ENCODE measurements at places on chromosomes 11 and 22. TPM values are rescaled to one million over a fixed set of nuclear protein-coding genes. Genes with fewer than 3 reads are reported as not detected.

SLC37A4 gene
- 7.8 TPM for total RNA-seq

COPB1 gene
- 263 TPM for total RNA-seq

KRTAP5-1 gene
- total RNA-seq = not detected

OR8G1 gene
- not detected for total RNA-seq

APOA4 gene
- total RNA-seq = not detected

MMP11 gene
- total RNA-seq = 5.2 TPM

CCDC73 gene
- total RNA-seq = not detected

ANO1 gene
- 16.4 TPM for total RNA-seq

WNT11 gene
- 0.26 TPM for total RNA-seq

RIBC2 gene
- 1.2 TPM for total RNA-seq

PATE1 gene
- not detected for total RNA-seq

C2CD3 gene
- total RNA-seq = 5.9 TPM

PKP3 gene
- 1.3 TPM for total RNA-seq

TMEM80 gene
- 7.9 TPM for total RNA-seq

F2 gene
- not detected for total RNA-seq

GAB4 gene
- total RNA-seq = not detected

DNAJB7 gene
- total RNA-seq = not detected

PKDREJ gene
- 0.06 TPM for total RNA-seq

WT1 gene
- total RNA-seq = not detected

ASCL2 gene
- not detected for total RNA-seq

CCDC15 gene
- 1.7 TPM for total RNA-seq

RPL27A gene
- total RNA-seq = 780 TPM

DUSP8 gene
- 0.40 TPM for total RNA-seq

PANX3 gene
- not detected for total RNA-seq

KCNQ1OT1 gene
- total RNA-seq = 2.3 TPM

C1QTNF5 gene
- 22.6 TPM for total RNA-seq

SAA4 gene
- not detected for total RNA-seq

PLEKHA7 gene
- total RNA-seq = 0.31 TPM

LMO2 gene
- total RNA-seq = 92.6 TPM

BEST1 gene
- total RNA-seq = 1.2 TPM

TAF1D gene
- total RNA-seq = 98.0 TPM

ATP5MG gene
- total RNA-seq = 135 TPM

CNIH2 gene
- total RNA-seq = 0.37 TPM

TEX12 gene
- total RNA-seq = 0.13 TPM

BTG4 gene
- not detected for total RNA-seq

TIMP3 gene
- total RNA-seq = 23.5 TPM

HTR3B gene
- total RNA-seq = not detected

GAL gene
- not detected for total RNA-seq

OR8H3 gene
- not detected for total RNA-seq

SCGB1D4 gene
- not detected for total RNA-seq

RHOD gene
- 16.8 TPM for total RNA-seq

KCNE3 gene
- under 0.01 TPM for total RNA-seq

TLCD5 gene
- total RNA-seq = 7.6 TPM

FAT3 gene
- total RNA-seq = under 0.01 TPM

DESI1 gene
- 11.1 TPM for total RNA-seq

ABCC8 gene
- total RNA-seq = not detected

HORMAD2 gene
- total RNA-seq = not detected

MAP6 gene
- total RNA-seq = 5.7 TPM

C1QTNF4 gene
- total RNA-seq = 0.06 TPM

EFCAB6 gene
- total RNA-seq = 2.4 TPM

NAALADL1 gene
- 27.0 TPM for total RNA-seq

MPZL2 gene
- total RNA-seq = 0.56 TPM

THY1 gene
- 24.7 TPM for total RNA-seq

OPCML gene
- 0.06 TPM for total RNA-seq

CCDC82 gene
- total RNA-seq = 19.1 TPM
